Stimulated activated CD8-positive, alpha-beta memory T cell treated with anti-CD3 and anti-CD28 coated beads, Interleukin-4, amount 100 ng/mL, for 4 hours (primary cell): ENCODE measurements at places on chromosomes 7 and 10.

GRCh38 chr10:24561453-24561852 lies 162.2 kb downstream of the ARHGAP21 start:
- DNase-seq = no peak

DNA sequence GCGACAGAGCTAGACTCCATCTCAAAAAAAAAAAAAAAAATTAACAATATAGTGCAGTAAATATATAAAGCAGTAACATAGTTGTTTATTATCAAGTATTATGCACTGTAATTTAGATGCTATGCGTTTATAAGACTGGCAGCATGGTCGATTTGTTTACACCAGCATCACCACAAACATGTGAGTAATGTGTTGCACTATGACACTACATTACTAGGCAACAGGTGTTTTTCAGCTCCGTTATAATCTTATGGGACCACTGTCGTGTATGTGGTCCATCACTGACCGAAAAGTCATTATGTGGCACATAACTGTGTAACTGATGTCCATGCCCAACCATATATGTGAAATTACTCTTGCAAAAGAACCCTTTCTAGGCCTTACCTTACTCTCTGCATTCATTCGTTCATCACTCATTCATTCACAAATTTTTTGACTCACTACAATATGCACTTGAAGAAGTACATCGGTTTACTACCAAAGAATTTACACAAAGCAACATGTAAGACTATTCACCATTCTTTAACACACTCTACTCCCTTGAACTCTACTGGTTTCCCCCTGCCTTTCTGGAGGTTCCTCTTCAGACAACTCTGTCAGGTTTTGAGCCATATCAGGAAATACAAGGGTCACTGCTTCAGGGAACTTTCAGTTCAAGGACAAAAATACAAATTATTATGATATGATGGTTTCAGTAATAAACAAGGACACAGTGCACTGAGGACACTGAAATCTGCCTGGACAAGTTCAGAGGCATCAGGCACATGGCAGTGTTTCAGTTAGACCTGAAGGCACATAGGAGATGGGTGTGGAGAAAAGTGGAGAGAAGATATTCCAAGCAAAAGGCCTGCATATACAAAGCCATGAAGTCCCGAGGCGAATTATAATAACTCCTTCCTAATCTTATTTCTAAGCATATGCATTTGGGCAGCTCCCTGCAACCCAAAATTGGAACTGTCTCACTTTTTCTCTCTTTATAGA lies 17.4 kb downstream of the ITGB1 start:
- DNase-seq = no peak

DNA sequence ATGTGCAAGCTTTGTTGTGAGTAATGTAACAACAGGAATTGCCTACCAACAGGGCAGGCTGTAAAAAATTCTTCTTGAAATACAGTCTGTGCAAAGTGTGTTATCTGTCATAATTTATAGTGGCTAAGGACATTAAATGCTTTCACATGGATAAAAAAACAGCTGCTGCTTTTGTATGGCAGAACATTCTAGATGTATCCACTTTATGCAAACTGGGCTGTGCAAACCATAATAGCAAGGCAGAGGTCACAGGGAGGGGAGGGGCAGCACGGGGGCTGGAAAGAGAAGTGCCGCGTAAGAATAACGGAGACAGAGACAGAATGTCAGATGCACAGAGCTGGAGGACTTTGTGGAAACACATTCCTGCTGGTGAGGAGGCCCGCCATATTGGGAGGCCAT lies 86.1 kb downstream of the VOPP1 start:
- no peak for DNase-seq

GRCh38 chr10:71475243-71475871 lies 78.6 kb downstream of the CDH23 start:
- DNase-seq = no peak

GRCh38 chr7:42235741-42236161 lies 1.3 kb downstream of the GLI3 start:
- DNase-seq = no peak

GRCh38 chr10:47034441-47035051 lies 123.3 kb downstream of the PTPN20 start:
- no peak for DNase-seq

DNA sequence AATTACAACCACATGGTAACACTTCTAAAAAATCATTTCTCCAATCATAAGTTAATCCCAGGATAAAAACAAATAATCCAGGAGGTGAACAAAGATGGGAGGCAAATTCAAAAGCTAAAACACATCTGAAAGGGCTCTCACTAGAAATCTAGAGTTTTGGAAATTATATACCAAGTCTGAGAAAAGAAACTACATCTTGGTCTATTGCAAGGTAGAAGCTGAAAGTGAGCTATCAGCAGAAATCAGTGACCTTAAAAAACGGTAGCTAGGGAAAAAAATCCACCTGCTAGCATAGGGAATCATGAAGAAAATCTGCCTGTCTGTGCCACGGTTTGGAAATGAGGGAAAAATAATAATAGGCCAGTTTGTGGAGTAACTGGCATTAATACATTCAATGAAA lies 50.5 kb downstream of the POT1 start:
- DNase-seq = no peak

- DNase-seq = no peak
Measured at GRCh38 chr7:116431787-116432526, 67.6 kb upstream of the CAV2 start.
